ENCODE measurements at places on chromosomes 5 and 9.

GRCh38 chr9:93132287-93132927 is 1.6 kb downstream of the NINJ1 start:
- no peak for ATAC-seq

DNA sequence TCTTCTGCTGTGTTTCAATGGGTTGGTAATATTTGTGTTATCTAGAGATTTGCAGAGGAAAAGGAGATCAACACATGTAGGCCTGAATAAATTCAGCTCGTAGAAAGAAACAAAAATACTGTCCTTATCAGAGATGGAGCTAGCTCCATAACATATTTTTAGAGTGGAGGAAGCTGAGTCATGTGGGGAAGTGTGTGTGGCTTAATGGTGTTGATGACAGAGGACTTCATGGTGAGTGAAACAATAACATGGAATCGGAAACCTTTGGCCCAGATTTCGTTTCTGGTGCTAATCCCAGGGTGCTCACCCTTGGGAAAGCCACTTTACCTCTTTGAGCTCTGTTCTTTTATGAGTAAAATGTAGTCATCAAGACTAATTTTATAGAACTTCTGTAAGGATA is 825.0 kb downstream of the TLR4 start:
- no peak for ATAC-seq

DNA sequence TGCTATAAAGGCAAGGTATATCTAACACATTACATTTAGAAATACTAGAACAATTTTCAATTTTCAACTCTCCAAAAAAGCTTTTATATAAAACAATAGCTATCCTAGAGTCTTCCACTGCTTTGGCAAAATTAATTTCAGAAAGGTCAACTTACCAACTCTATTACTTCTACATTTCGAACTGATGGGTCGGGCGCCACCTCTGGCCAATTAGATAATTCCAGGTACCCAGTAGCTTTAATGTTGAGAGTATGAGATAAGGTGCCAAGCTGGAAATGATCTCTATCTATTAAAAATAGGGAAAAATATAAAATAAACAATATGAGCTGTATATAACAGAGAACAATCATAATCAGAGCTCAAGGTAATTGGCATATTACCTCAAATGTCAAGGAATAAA is 166.6 kb downstream of the AP3B1 start:
- ATAC-seq, result no peak

DNA sequence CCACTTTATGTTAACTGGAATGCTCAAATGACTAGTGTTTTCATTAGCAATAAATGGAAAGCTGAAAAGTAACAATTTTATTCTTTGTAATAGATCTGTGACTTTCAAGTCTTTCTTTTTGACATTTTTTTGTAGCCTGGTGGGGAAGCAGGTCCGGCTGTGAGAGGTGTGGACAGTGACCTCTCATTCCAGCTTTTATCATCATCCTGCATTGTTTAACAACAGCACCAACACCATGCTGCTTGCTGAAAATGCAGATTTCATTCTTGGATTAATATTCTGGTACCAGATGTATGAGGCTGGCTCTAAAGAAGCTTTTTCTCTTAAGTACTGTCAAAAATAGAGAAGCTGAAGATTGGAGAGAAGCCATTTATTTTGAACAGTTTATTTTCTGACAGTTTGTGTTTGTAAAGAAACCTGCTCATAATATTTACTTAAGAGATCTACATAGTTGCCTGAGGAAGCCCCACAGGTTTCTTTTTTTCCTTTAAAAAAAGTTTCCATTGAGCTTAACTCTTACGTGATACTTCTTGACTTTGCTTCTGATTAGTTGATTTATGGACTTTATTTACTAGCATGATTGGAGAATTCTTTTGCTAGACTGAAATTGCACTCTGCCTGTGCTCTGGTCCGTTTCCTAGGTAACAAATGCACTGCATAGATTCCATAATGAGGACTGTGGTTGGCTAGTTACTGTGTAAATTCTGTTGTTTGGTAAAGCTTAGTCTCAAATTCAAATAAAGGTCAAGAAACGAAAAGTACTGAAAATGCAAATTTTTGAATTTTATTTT is 3.4 kb downstream of the KIAA1958 start:
- no peak for ATAC-seq

- no peak for ATAC-seq
These were observed 1.4 kb downstream of the PTTG1 start for GRCh38 chr5:160423099-160423498.

DNA sequence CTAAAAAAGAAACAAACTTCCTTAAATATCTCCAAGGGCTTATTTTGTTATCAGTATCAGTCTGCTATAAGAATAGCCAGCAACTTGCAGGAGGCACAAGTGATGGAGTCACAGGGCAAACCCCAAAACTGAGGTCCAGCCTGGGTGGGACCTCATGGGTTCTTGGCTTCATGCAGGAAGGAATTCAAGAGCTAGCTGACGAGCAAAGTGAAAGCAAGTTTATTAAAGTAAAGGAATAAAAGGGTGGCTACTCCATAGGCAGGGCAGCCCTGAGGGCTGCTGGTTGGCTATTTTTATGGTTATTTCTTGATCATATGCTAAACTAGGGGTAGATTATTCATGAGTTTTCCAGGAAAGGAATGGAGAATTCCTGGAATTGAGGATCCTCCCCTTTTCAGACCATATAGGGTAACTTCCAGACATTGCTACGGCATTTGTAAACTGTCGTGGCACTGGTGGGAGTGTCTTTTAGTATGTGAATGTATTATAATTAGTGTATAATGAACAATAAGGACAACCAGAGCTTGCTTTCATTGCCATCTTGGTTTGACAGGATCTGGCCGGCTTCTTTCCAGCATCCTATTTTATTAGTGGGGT is 231.9 kb downstream of the ADAMTSL1 start:
- no peak for ATAC-seq

DNA sequence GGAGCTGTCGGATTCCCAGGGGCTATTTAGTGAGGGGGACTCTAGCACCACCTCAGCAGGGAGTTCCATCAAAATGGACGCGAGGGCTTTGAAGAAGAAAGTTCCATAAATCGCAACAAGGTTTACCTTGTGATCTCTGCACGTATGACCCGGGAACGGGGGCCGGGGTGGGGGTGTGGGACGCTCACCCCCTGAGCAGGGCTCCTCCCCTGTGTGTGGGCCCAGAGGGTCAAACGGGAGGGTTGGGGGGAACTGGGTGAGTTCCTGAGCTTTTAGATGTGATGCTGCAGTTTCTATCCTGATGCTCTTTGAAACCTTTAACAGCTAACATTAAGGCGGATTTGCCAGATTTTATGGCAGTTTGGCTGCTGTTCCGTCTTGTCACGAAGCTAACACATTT is 18.9 kb upstream of the LRRC14B start:
- ATAC-seq, result no peak

- ATAC-seq, result no peak
These were observed 55.5 kb downstream of the GALNT12 start for GRCh38 chr9:98862936-98863335.

GRCh38 chr5:139654871-139655491 is 6.8 kb downstream of the CXXC5 start:
- ATAC-seq, result no peak

All from activated T-helper 17 cell treated with anti-CD3 and anti-CD28 coated beads, Interleukin-2, amount 50 U/mL, for 72 hours (primary cell).